ENCODE measurements at places on chromosomes 7 and 10.

GRCh38 chr10:108662975-108663374 lies 1260.3 kb downstream of the XPNPEP1 start:
- no peak for DNase-seq

DNA sequence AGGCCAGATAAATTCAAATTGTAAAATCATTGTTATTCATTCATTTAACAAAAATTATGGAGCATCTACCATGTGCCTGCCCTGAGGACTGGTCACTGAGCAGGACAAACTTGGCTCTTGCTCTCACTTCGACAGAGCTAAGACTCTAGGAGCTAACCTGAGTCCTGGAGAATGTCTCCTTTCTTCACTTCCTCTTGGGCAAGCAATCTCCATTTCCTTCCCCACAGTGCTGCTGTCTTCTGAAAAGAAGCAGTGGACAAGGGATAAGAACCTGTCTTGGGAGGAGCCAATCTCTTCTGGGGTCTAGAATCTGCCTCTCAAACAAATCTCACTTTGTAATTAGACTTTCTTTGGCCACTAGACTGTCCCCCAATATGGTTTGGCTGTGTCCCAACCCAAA lies 76.2 kb upstream of the PLXNA4 start:
- DNase-seq: no peak

DNA sequence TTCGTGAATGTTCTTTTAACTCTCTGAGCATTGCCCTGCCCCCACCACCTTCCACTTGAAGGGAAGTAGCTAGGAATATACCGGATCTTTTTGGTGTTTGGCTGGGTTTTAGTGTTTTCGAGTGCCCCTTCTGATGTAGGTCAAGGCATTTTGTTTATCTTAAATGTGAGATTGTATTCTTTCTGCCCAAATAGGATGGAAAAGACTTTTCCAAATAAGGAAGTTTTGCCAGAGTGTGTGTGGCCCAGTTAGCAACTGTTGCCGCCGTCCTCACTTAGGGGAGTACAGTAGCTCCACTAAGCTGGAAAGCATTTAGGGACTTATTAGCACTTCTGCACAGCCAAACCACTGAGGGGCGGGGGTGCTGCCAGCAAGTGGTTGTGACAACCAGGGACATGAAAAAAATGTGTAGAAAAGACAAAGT lies 29.8 kb upstream of the VCL start:
- DNase-seq: no peak

DNA sequence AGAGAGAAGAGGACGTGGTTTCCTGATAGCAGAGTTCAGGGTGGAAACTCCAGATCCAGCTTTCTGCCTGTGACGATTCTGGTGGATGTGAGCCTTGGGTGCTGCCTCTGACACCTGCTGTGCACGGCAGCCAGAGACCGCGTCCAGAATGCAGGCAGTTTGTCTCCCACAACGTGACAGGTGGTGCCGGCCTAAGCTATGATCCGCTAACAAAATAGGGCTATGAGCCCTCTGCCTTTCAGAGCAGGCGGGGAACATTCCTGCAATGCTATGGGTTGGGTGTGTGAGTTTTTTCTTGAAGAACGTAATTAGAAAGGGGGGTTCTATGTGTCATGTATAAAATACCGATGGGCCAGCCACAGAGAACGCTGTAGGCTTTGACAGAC lies 297.3 kb upstream of the PRKCQ start:
- DNase-seq: no peak

DNA sequence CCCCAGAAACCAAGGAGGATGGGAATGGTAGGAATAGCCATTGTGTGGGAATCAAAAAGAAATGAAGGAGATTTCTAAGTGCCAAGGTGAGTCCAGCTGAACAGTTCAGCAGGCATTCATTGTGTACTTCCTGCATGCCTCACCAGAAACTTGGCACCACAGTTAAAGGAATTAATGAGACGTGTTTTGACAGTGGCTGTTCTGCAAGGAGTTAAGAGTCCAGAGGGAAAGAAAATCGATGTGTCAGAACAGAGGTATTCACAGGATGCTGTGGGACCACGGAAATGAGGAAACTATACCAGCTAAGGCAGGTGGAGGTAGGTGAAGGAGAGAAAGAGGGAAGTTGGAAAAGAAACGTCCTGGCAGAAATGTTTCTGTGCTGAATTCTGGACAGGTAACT lies 78.1 kb downstream of the PRKCQ start:
- no peak for DNase-seq

DNA sequence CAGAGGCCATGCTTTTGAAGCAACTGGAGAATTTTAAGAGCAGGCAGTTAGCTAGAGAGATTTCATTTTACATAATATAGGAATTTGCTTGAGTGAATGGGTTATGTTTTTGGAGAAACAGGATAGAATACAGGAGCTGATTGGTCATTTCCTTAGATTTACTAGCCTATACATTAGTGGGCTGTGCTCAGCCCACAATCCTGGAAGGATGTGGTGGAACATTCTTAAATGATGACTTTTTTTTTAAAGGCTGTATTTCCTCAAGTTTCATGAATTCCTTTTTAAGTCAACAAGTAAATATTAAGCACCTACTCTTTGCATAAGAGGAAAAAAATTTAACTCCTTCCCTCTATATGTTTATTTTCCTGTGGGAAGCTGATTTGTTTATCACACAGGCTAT lies 314.4 kb upstream of the BMPER start:
- DNase-seq: no peak

GRCh38 chr7:111312966-111313365 lies 222.0 kb downstream of the LRRN3 start:
- no peak for DNase-seq

GRCh38 chr10:125157505-125157904 lies 2.9 kb downstream of the CTBP2 start:
- DNase-seq: no peak

GRCh38 chr7:64666663-64667050 lies 724 bp downstream of the ZNF107 start:
- DNase-seq: no peak

DNA sequence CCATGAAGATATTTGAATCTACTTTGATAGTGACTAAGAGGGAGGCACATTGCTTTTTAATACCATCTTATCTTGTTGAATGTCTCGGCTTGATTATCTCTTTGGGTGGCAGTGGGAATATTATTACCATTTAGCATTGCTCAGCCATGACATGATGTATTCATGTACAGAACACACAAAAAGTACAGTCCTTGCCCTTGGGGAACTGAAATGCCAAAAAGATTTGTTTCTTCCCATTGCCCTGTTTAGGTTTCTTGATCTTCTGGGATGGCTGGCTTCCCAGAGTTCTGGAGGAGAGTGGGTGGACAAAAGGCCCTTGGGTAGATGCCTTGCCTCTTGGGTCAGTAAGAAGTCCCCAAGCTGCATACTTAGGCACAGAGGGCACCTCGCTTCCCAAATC lies 23.8 kb downstream of the SUFU start:
- no peak for DNase-seq

DNA sequence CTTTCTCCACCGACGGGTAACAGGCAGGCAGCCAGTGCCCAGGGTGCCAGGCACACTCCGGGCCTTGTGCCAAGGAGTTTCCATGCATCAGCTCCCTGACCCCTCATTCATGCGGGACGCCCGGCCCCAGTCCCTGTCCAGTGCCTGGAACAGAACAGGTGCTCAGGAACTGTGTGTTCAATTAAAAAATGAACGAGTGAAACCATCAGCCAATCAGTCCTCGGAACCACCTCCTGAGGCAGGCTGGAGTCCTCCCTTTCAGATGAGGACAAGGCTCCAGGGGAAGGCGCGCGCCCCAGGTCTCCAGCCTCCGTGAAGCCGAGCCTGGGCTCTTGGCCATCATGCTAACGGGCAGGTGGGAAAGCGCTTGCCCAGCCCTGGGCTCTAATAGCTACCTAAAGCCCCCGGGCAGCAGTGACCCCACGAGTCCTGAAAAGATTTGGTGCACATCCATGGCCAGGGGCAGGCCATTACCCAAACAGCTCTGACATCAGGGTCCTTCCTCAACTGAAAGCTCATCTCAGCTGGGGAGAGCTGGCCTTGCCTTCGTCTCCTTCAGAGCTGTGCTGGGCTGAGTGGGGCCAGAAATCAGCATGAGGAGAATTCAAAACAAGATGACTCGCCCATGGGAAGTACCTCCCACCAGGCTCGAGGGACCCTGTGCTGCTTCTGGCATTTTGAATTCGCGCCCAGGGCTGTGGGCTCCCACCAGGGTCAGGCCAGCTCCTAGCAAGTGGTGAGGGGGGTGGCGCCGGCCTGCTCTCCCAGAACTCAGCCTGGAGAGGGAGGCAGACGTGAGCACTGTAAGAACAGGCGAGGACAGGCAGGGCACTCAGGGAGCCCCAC lies 200.5 kb downstream of the MAD1L1 start:
- DNase-seq: no peak

GRCh38 chr10:49363309-49364031 lies 32.4 kb downstream of the DRGX start:
- DNase-seq: no peak

- DNase-seq: no peak
These were observed 34.5 kb downstream of the RTKN2 start for GRCh38 chr10:62234077-62234605.

DNA sequence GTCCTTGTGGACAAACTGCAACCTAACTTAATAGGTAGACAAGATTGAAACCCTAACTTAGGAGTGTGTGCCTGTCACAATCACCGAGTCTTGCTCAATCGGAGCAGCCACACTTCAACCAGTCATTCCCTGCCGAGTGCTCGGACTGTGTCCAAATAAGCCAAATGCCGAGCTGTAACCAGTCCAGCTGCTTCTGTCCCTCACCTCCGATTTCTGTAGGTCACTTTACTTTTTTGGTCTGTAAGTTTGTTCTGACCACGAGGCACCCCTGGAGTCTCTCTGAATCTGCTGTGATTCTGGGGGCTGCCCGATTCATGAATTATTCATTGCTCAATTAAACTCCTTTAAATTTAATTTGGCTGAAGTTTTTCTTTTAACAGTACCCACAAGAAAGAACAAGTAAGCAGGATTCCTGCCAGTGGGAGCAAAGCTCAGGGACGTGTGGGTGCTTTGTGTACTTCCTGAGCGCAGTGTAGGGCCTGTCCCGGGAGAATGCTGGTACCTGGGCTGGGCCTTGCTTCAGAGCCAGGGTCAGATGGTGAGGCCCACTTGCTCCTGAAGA lies 140.1 kb downstream of the ACTR3B start:
- DNase-seq: no peak

- DNase-seq: no peak
These were observed 33.5 kb upstream of the PRSS37 start for GRCh38 chr7:141874787-141875186.

DNA sequence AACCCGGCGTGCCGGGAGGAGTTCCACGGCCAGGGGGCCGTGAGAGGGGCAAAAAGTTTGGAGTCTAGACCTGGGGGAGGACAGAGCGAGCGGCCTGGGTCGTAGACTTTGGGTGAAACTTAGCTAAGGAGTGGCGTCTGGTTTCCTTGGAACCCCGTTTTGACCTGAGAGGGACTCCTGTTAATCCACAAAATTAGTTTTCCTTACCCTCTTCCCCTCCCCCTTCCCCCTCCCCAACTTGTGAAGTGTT lies 574 bp downstream of the MARCHF5 start:
- DNase-seq: no peak

DNA sequence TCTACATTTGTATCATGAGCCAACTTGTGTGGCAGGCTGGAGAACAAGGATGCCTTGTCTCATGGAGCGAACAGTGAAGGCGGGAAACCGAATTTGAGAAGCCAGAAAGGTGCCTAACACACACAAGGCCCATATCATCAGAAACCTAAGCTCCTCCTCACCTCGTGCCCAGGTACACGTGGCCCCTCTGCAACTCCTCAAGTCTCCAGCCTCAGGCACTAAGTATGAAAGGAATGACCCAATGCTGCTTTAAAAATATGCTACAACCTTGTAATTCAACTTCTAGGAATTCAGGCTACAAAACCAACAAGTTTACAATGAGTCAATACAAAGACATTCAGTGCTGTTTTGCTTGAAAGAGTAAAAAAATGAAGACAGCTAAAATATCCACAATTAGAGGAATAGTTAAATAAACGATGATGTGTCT lies 95.7 kb downstream of the CDK6 start:
- no peak for DNase-seq

- DNase-seq: no peak
These were observed 77.4 kb downstream of the ATXN7L1 start for GRCh38 chr7:105799006-105799405.

- no peak for DNase-seq
These were observed 134.8 kb downstream of the CUL2 start for GRCh38 chr10:34955391-34955790.

DNA sequence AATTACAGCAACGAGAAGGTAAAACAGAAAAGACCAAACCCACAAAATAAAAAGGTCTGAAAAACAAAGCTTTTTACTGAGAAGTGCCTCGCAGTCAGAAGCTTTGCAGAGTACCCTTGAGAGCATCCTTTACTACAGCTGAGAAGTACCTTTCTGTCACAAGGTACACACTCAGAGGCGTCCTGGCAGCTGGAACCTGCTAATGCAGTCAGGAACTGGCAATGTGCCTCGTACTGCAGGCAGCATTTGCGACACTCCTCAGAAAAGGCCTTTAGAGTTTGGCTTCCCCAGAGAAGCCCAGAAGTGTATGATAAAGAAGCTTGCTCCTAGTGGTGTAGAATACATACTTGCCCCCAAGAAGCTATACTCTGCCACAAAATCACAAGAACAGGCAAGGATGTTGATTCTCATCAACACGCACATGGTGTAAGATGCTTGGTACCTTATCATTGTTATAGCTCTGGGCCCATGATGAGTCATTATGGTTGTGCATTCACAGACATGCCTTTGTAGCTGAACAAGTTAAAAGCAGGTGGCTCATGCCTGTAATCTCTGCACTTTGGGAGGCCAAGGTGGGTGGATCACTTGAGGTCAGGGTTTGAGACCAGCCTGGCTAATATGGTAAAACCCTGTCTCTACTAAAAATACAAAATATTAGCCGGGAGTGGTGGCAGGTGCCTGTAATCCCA lies 2.0 kb upstream of the GTPBP4 start:
- no peak for DNase-seq

DNA sequence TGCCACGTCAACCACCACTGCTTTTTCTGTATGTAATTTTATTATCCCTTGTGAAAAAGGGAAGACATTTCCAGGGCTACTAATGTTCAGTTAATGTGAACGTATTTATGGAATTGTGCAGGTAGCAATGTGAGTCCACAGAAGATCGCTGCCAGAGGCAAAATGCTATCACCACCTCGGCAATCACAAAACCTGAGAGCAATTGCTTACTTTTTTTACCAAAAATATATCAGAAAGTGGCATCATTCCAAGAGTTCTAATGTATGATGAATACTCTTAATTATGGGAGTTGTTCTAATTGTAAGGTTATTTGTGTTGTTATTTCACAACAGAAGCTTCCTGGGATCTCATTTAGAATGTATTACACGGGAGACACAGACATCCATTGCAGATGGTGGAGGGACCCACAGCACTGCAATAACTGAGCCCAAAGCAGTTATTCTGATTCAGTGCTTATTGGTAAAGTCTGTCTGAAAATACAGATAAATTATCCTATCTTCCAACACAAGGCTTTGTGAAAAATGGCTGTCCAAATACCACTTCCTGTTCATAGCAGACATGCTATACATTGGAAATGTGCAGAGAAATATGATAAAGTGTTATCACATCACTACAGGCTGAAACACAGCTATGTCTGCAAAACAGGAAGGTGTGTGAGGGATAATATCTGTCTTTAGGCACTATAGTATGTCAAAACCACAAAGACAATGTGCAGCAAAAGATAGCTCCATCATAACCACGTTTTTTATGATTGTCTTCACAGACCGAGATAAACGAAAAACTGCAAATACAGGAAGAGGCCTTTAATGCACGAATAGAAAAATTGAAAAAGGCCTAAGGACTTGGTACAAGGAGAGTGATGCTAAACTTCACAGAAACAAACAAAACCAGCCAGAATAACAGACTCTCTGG lies 102.7 kb downstream of the CABCOCO1 start:
- DNase-seq: no peak

- no peak for DNase-seq
These were observed 11.3 kb downstream of the STAG3 start for GRCh38 chr7:100189061-100189460.

- no peak for DNase-seq
These were observed 139.0 kb downstream of the TPST1 start for GRCh38 chr7:66344166-66344565.
